MCF 10A (cell line): ENCODE measurements at places on chromosomes 13 and 19.

- H3K36me3 ChIP-seq = peaks cover 8% of the 10 kb centered on the region
- DNase-seq = peak; percentile 71
- H3K4me1 ChIP-seq = no peaks in the 10 kb centered on the region
- H3K27me3 ChIP-seq = peaks cover 12% of the 10 kb centered on the region
- peak overlapping the region; percentile 4 for H3K4me3 ChIP-seq
Observed at GRCh38 chr19:55452749-55453346, 8.6 kb downstream of the ISOC2 start.

- H3K4me1 ChIP-seq = peaks cover 21% of the 10 kb centered on the region
- peak; percentile 19 for DNase-seq
- peak overlapping the region; percentile 86 for H3K27ac ChIP-seq
Observed at GRCh38 chr19:38647966-38648768, 718 bp downstream of the ACTN4 start.

GRCh38 chr13:93416736-93417355, 190.2 kb downstream of the GPC6 start:
- no peaks in the 10 kb centered on the region for H3K4me1 ChIP-seq
- H3K27me3 ChIP-seq = no peaks in the 10 kb centered on the region
- no peaks in the 10 kb centered on the region for H3K36me3 ChIP-seq
- DNase-seq = no peak
- H3K27ac ChIP-seq = no peak overlapping the region

DNA sequence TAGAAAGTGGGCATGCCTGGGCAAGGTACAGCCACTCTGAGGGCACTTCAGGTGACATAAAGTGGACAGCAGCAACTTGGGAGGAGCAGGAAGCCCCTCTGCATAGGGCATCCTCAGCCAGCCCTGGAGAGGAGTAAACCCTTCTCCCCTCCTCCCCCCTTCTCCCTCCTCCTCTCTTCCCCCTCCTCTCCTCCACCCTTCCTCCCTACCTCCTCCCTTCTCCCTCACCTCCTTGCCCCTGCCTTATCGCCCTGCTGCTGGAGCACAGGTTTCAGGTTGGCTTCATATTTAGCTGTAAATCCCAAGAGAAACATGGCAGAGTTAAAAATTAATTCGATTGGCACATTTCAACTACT, 30.5 kb upstream of the ATP12A start:
- H3K27ac ChIP-seq = peak overlapping the region; percentile 79
- H3K36me3 ChIP-seq = no peaks in the 10 kb centered on the region
- no peak overlapping the region for H3K4me3 ChIP-seq
- no peaks in the 10 kb centered on the region for H3K4me1 ChIP-seq
